Cortex of kidney (tissue), 1 donor: ENCODE measurements at places on chromosomes 13 and 19.

GRCh38 chr19:44315883-44316282 is 11.1 kb upstream of the ZNF235 start:
- no peak for DNase-seq

GRCh38 chr13:40496035-40496810 is 170.2 kb downstream of the FOXO1 start:
- no peak for DNase-seq

GRCh38 chr19:42132030-42132628 is at the start of gene POU2F2:
TSS of gene POU2F2 (minus strand) at chr19:42132446. CDS start at chr19:42132411, 35 bp downstream.
- no peak for DNase-seq

- no peak for DNase-seq
Observed at GRCh38 chr19:40613690-40614621, 12.8 kb downstream of the LTBP4 start.

DNA sequence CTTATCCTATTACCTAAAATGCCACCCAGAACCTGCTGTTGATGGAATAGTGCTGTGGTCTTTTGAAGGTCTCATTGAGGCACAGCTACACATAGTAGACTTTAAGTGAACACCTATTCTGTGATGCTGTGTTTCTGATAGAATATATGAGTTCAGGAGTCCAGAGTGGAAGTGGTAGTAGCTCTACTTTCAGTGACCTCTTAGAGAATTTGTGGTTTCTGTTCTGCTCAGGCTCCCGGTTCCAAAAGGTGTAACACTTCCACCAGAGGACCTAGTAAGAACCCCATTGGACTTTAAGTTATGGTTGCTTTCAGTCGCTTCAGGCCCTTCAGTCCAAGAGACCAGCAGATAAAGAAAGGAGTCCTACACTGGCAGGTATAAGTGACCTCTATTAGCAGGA is 11.4 kb upstream of the MYCBP2 start:
- DNase-seq = no peak

- DNase-seq = no peak
Observed at GRCh38 chr19:40806423-40807146, 7.6 kb downstream of the EGLN2 start.

GRCh38 chr13:89627996-89628395 is 1719.5 kb upstream of the MIR17HG start:
- no peak for DNase-seq

- DNase-seq = no peak
Observed at GRCh38 chr19:14770136-14770535, 8.2 kb downstream of the ADGRE2 start.

GRCh38 chr13:48776401-48776800 is 122.7 kb downstream of the CYSLTR2 start:
- DNase-seq = no peak

- no peak for DNase-seq
Observed at GRCh38 chr13:35514061-35514477, 37.6 kb upstream of the MAB21L1 start.

GRCh38 chr19:15636026-15636425 is 4.7 kb upstream of the CYP4F3 start:
- no peak for DNase-seq

DNA sequence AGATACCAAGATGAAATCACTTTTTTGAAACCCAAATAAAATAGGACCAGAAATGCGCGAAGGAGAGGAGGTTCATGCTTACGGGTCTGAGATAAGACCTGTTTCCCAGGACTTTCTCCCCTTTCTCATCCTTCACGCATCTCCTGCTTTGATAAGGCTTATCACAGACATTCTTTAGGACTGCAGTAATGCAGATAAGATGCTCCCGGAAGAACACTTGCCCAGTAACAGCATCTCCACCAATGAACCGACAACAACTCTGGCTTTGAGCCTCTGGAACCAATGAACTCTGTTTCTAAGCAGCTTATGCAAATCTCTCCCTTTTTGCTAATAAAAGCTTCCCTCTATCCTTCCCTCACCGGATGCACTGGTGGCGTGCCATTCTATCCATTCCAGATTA is 783.4 kb upstream of the ARGLU1 start:
- no peak for DNase-seq

- DNase-seq = no peak
Observed at GRCh38 chr13:68257111-68257842, 1027.1 kb upstream of the PCDH9 start.

GRCh38 chr13:52048516-52048915 is 24.0 kb downstream of the UTP14C start:
- DNase-seq = no peak

DNA sequence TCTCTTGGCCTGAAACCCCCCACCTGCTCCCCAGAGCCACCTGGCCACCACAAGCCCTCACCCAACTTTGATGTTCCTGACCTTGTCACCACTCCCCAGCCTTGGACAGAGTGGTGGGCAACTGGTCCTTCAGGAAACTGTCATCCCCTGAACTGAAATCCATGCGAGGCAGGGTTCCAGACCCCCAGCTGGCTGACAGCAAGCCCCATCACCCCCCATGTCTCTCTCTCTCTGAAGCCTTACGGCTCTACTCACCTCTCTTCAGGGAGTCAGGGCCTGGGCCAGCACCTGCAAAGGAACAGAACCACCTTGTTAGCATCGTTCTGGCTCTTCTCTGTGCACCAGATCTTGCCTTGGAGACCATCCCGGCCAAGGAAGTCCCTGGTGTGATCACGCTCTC is 2.6 kb downstream of the LRFN1 start:
- no peak for DNase-seq

DNA sequence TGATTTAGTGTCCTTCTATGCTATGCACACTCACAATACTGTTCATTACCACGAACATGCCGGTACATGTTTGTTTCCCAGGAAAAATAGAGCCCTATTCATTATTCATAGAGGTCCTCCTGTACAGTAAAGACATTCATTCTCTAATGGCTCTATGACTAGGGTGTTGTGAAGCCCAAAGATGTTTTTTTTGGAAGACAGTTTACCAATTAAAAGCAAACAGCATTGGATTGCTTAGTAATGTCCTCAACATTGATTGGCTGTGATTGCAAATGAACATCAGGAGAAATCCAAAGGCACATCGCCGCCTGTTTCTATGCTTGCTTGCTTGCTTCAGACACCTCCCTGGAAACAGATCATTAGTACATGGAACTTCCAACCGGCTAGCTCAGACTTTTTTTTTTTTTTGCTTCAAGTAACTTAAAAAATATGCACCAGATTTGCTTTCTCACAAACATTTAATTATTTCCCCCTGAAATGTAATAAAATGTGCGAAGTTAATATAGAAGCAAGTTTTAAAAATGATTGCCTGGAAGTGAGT is 8.8 kb upstream of the GPC6 start:
- DNase-seq = no peak

GRCh38 chr13:64052521-64052920 is 2636.9 kb upstream of the PCDH20 start:
- no peak for DNase-seq

DNA sequence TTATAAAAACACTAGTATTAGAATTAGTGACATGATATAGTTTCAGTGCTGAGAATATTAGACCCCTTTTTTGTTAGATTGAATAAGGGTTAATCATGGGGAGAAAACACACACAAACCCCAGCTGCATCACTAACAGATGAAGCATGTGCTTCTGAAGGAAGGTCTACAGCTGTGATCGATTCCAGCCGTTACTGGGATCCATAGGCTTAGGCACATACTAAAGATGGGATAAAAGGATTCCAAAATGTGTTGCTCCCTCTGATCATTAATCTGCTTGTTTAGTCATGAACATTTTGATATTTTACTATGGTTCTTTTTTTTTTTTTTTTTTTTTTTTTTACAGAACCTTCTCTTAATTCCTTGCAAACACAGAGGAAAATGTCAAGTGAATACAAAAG is 1591.3 kb downstream of the EFNB2 start:
- no peak for DNase-seq

- DNase-seq = no peak
Observed at GRCh38 chr13:47472516-47472915, 528.6 kb downstream of the SUCLA2 start.

- DNase-seq = no peak
Observed at GRCh38 chr13:100159584-100159983, 70.7 kb downstream of the PCCA start.

GRCh38 chr13:110244071-110244830 is 62.7 kb downstream of the COL4A1 start:
- DNase-seq = no peak

- no peak for DNase-seq
Observed at GRCh38 chr13:45120967-45121831, 889 bp downstream of the GTF2F2 start.

- no peak for DNase-seq
Observed at GRCh38 chr13:74388626-74389025, 254.4 kb upstream of the KLF12 start.

- DNase-seq = no peak
Observed at GRCh38 chr19:32287811-32288227, 57.6 kb upstream of the ZNF507 start.

GRCh38 chr13:23445794-23446193 is 12.3 kb upstream of the SACS start:
- no peak for DNase-seq

DNA sequence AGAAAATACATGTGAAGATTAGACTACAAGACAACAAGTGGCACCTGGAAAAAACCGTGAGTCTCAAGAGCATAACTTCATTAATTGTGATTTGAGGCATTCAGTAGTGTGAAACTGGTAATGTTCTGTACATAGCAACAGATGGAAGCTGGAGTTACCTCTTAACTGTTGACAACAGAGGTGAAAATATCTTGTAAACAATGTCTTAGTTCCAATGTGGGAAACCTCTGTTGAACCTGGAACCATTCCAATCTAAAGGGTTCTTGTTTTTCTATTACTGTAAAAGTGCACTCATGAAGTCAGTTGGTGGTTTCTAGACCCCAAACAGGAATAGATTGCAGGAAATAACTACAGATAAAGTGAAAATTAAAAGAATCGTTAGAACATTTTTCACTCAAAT is 728.4 kb downstream of the SLITRK1 start:
- DNase-seq = no peak

DNA sequence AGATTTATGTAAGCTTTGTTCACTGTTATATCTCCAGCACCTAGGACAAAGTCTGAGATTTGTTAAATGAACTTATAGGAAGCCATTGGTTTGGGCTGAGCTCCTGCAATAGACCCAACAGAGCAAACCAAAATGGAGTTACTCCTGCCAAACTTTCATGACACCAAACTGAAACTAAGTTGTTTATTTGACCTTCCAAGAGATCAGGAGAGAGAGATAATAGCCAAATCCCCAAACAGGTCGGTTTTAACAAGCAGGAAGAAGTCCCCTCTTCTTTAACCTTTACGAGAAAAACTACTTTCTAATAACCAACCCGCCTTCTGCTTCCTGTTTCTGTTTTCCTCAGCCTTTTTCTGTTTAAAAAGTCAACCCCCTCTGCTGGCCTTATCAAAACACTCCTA is 54.9 kb upstream of the ATP12A start:
- DNase-seq = no peak

DNA sequence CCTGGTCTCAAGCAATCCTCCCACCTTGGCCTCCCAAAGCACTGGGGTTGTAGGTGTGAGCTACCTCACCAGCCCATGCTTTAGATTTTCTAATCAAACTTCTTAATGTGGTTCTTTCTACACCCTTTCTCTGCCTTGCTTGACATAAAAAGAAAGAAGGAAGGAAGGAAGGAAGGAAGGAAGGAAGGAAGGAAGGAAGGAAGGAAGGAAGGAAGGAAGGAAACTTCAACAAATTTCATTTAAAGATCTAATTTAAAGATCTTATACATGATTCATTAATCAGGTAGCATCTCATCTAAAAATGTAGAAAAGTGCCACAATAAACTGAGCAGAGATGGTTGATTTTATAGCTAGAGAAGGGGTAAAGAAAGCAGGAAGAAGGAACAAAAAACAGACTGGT is 215.0 kb downstream of the DIAPH3 start:
- no peak for DNase-seq

DNA sequence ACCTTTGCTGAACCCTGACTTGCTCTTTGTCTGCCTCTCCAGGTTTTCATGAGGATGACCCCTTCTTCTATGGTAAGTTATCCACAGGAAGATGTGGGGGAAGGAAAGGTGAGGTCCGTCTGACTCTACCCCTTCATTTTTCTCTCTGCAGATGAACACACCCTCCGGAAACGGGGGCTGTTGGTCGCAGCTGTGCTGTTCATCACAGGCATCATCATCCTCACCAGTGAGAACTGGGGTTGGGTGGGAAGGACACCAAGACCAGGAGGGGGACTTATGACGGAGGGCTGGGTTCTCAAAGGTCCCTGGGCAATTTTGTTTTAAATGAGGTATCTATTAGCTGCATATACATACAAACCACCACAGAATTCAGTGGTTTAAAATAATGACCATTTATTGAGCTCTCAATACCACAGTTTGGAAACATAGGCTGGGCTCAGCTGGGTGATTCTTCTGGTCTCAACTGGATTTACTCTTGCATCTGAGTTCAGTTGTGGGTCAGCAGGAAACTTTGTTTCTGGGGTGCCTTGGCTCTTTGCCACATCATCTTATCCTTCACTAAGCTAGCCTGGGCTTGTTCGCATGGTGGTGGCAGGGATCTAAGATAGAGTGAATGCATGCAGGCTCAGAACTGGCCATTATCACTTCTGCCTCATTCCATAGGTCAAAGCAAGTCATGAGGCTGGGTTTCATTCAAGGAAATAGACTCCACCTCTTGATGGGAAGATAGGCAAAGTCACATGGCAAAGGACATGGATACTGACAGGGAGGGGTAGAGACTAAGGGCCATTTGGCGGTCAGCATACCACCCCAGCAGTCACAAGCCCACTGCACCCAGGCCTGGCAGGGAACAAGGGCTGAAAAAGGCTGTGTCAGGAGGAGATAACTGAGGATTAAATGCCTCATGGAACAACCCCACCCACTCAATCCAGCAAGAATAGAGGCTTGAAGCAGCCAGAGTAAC is 11.8 kb downstream of the FXYD5 start:
- DNase-seq = no peak

DNA sequence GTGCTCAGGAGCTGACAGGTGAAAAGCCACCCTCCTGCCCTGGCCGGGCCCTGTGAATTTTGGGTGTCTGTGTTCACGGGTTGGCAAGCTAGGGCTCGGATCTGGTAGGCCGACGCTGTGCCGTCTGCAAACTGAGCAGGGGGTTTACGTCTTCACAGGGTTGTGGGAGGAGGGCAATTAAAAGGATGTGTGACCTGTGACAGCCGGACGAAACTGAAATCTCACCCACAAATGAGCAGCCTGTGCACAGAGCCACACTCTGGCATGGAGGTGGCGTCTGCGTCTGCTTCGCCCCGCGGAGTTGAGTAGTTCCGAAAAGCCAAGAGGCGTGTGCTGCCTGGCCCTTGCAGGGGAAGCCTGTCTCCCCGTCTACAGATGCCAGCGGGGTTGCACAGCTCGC is 117.3 kb downstream of the KDM4B start:
- no peak for DNase-seq
